ENCODE measurements at places on chromosomes 7 and 10. TPM values are rescaled to one million over a fixed set of nuclear protein-coding genes. Genes with fewer than 3 reads are reported as not detected.

Gene MACC1
- polyA plus RNA-seq = 0.05 TPM

Gene CABCOCO1
- not detected for polyA plus RNA-seq

Gene PRKCQ
- 45.0 TPM for polyA plus RNA-seq

Gene PDE1C
- not detected for polyA plus RNA-seq

Gene SPDYE6
- 0.14 TPM for polyA plus RNA-seq

Gene TSPAN14
- 246 TPM for polyA plus RNA-seq

Gene ACTL6B
- polyA plus RNA-seq = not detected

Gene CTNNA3
- polyA plus RNA-seq = not detected

Gene PANK1
- 1.9 TPM for polyA plus RNA-seq

Gene CCL24
- polyA plus RNA-seq = not detected

All from CD4-positive, alpha-beta memory T cell (primary cell).